T-helper 9 cell (primary cell): ENCODE measurements at places on chromosomes 2 and 18.

- no peak for DNase-seq
These were observed 32.8 kb downstream of the TMEM247 start for GRCh38 chr2:46512185-46512584.

DNA sequence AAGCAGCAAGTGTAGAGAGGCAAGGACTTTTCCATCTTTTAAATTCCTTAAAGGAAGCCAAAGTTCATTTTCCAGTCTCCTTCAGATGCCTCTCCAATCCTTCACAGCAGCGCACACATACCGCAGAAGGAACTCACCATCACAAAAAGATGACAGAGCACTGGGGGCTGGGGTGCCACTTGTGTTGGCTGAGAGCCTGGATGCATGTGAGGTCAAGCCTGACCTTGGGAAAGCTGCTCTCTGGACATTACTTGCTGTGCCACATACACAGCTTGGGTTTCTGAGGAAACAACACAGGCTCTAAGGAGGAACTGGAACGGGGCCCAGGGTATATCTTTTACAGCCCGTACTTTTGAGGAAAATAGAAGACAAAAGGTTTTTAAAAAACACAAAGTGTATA lies 364.3 kb upstream of the MEX3C start:
- no peak for DNase-seq

DNA sequence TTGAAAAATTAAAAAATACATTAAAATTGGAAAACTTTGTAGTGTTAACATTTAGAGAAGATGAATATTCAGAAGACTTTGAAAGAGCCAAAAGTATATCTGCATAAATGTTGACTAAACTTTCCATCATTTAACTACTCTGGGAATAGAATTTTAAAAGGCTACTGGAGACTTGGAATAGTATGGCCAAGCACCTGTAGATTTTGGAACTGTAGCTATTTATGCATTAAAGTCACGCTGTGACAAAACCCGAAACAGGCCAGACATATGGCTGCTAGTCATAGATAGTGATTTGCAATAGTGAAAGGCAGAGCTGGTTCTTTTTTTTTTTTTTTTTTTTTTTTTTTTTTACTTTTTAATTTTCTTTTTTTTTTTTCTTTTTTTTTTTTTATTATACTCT lies 396.0 kb downstream of the SOCS6 start:
- DNase-seq = no peak

DNA sequence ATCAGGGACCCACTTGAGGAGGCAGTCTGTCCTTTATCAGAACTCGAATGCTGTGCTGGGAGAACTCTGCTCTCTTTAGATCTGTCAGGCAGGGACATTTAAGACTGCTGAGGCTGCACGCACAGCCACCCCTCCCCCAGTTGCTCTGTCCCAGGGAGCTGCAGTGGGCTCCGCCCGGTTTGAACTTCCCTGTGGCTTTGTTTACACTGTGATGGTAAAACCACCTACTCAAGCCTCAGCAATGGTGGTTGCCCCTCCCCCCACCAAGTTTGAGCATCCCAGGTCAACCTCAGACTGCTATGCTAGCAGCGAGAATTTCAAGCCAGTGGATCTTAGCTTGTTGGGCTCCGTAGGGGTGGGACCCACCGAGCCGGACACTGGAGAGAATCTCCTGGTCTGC lies 11.8 kb upstream of the LHCGR start:
- no peak for DNase-seq

GRCh38 chr2:143426296-143426695 lies 297.1 kb downstream of the ARHGAP15 start:
- no peak for DNase-seq

DNA sequence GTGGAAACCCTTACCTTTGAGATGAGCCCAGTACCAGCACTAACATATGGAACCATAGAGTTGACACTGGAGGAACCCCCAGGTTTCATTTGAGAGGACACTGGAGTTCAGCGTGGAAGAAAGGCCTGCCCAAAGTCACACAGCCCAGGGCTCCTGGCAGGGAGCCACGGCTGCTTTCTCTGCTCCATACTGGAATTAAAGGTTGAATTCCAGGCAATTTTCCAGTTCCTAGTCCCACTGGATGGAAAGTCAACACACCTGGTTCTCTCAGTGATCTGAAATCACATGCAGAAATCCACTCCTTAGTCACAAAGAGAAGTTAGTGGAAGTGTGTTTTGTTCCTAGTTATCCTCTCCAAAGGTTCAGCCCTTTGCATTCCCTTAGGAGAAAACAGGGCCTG lies 336.1 kb upstream of the SKOR2 start:
- no peak for DNase-seq
